ENCODE measurements at places on chromosomes 5 and 9. TPM values are rescaled to one million over a fixed set of nuclear protein-coding genes. Genes with fewer than 3 reads are reported as not detected.

DNA sequence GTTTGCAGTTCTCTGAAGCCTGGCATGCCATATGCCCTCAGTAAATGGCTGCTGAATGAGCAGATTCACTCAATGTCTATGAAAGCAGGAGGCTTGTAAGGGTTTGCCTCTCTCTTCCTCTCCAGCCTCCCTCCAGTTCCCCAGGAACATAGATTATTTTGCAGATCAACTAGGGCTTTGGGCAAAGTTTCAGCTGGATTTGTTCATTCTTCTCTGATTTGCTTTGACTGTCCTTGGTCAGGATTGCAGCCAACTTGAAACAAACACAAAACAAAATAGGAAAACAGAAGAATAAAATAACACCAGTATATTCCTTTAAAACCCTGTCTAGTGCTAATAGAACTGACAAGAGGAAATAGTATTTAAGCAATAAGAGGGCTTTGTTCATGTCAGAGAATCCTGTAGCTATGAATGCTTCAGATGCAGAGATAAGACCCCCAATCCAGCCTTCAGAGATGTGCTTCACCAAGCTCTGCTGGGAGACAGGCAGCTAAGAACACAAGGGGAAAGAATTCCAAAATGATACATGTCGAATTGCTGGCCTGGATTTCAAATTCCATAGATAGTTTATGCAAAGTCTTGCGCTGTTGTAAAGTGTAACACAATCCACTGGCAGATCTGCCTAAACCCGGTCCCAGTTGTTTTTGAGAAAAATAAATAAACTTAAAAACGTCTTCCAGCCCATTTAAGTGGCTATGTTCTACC lies 174.3 kb downstream of the PAPPA start:
- DNase-seq = no peak
- H3K4me3 ChIP-seq = no peak overlapping the region
- H3K36me3 ChIP-seq = no peaks in the 10 kb centered on the region
- no peak overlapping the region for H3K27ac ChIP-seq
- H3K27me3 ChIP-seq = no peaks in the 10 kb centered on the region
- no peaks in the 10 kb centered on the region for H3K4me1 ChIP-seq

Gene CEP72
- total RNA-seq = 20.0 TPM

DNA sequence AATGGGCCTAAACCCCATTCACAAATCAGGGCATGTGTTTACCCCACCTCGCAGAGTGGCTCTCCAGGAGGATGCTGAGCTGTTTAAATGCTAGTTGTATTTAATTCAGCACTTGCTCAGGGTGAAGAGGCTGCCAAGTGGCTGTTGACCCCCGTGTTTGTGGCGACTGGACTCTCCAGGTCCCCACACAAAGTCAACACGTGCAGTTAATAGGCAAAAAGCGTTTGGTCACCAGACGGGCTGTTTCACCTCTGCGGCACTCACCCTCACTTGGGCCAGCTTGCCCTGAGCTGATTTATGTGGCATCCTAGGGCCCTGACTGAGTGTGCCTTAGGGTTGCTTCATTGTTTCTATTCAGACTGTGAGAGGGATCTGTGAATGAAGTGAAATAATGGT lies 152.3 kb downstream of the GAS1 start:
- no peak for DNase-seq
- no peaks in the 10 kb centered on the region for H3K36me3 ChIP-seq
- no peaks in the 10 kb centered on the region for H3K27me3 ChIP-seq
- no peak overlapping the region for H3K4me3 ChIP-seq
- H3K4me1 ChIP-seq = no peaks in the 10 kb centered on the region
- H3K27ac ChIP-seq = no peak overlapping the region

DNA sequence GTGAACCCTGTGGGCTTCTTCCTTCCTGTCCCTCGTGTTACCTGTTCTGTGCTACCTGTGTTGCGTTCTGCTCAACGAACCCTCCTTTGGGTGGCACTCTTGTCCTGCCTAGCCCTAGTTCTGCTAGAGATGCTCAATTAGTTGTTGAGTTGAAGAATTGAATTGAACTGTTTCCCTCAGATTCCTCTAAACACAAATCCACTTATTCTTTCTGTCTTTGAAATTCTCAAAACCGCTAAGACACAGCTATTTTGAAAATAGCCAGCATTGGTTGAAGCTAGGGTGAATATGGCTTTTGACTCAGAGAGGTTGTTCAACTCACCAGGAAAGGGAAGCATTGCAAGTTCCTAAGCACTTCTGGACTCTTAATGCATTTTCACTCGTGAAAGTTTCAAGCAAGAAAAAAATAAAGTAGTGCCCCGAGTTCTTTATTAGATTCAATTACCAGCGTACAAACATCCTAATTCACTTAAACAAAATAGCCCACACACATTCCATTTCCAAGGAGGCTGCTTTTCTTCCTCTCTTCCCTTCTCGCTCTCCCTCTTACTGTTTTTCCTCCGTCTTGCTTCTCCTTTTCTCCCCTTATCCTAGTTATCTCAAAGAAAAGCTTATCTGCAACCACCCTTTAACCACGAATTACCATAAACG lies 642 bp upstream of the ITGA1 start:
- H3K4me1 ChIP-seq = peaks cover 10% of the 10 kb centered on the region
- no peaks in the 10 kb centered on the region for H3K36me3 ChIP-seq
- peak; percentile 68 for DNase-seq
- H3K27ac ChIP-seq = no peak overlapping the region
- no peaks in the 10 kb centered on the region for H3K27me3 ChIP-seq
- H3K4me3 ChIP-seq = peak overlapping the region; percentile 75

Gene GABRA6
- total RNA-seq = not detected

DNA sequence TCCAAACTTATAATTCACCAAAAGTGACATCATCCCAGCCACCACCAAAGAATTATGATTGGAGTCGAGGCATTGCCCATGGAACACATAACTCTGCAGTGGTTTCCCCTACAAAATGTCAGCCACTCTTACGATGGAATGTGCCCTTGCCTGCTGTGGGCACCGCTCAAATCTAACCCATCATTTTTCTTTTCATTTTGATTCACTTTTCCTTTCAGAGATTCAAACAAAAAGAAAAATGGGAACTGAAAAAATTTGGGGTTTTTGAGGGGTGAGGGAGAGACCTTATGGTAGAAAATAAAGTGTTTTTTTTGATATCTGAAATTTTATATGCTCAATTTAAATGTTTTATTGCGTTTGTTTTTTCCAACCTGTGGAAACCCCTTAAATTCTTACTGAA lies 28.1 kb downstream of the SMARCA2 start:
- H3K27me3 ChIP-seq = no peaks in the 10 kb centered on the region
- H3K27ac ChIP-seq = no peak overlapping the region
- DNase-seq = no peak
- peaks cover 52% of the 10 kb centered on the region for H3K36me3 ChIP-seq

Gene FAF2
- total RNA-seq = 45.2 TPM

- no peaks in the 10 kb centered on the region for H3K36me3 ChIP-seq
- H3K4me3 ChIP-seq = no peak overlapping the region
- no peaks in the 10 kb centered on the region for H3K4me1 ChIP-seq
- no peak for DNase-seq
- H3K27me3 ChIP-seq = no peaks in the 10 kb centered on the region
Observed at GRCh38 chr5:139263946-139264345, 29.6 kb upstream of the MATR3 start.

- H3K4me3 ChIP-seq = no peak overlapping the region
- H3K27me3 ChIP-seq = no peaks in the 10 kb centered on the region
- no peaks in the 10 kb centered on the region for H3K4me1 ChIP-seq
- DNase-seq = no peak
- no peaks in the 10 kb centered on the region for H3K36me3 ChIP-seq
Observed at GRCh38 chr5:94901191-94901979, 282.9 kb downstream of the SLF1 start.

DNA sequence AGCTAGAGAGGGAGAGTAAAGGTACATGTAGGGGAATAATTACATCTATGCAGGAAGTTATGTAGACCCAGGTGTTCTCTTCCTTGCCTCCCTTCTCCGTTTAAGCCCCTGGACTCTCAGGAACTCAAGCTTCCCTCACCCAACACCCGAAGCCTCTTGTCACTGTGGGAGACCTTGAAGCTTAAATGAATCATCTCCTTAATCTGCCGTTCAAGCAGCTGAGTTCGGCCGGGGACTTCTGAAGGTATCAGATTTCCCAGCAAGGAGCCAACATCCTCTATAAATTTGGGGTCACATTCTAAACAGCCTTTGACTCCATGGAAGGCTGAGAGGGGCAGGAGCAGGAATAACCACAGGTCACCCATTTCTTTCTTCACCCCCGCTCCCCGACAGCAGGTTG lies 412 bp downstream of the IZUMO3 start:
- no peak overlapping the region for H3K4me3 ChIP-seq
- H3K4me1 ChIP-seq = no peaks in the 10 kb centered on the region
- H3K36me3 ChIP-seq = no peaks in the 10 kb centered on the region
- H3K27ac ChIP-seq = no peak overlapping the region
- no peak for DNase-seq

All from CD8-positive, alpha-beta memory T cell (primary cell).